ENCODE measurements at places on chromosomes 2 and 18. TPM values are rescaled to one million over a fixed set of nuclear protein-coding genes. Genes with fewer than 3 reads are reported as not detected.

TMEM178A gene
- total RNA-seq, result 0.21 TPM

RESP18 gene
- total RNA-seq, result not detected

IL36G gene
- total RNA-seq, result not detected

CNDP1 gene
- not detected for total RNA-seq

TMEM17 gene
- total RNA-seq, result 4.8 TPM

CD8B2 gene
- total RNA-seq, result not detected

CAD gene
- total RNA-seq, result 46.1 TPM

CABYR gene
- 16.2 TPM for total RNA-seq

UCN gene
- total RNA-seq, result 1.7 TPM

NPPC gene
- total RNA-seq, result 0.45 TPM

DAPL1 gene
- not detected for total RNA-seq

HK2 gene
- total RNA-seq, result 0.96 TPM

MTLN gene
- 122 TPM for total RNA-seq

GATA6 gene
- total RNA-seq, result 1.4 TPM

SLC4A3 gene
- total RNA-seq, result 2.9 TPM

FNDC4 gene
- 3.8 TPM for total RNA-seq

FAM98A gene
- total RNA-seq, result 70.9 TPM

C2orf81 gene
- 3.6 TPM for total RNA-seq

DTNA gene
- total RNA-seq, result 0.14 TPM

C2orf80 gene
- not detected for total RNA-seq

NTSR2 gene
- total RNA-seq, result not detected

IL36B gene
- not detected for total RNA-seq

CYP27A1 gene
- total RNA-seq, result 0.18 TPM

KLHL41 gene
- 0.15 TPM for total RNA-seq

RND3 gene
- 43.7 TPM for total RNA-seq

POTEI gene
- not detected for total RNA-seq

SLC66A2 gene
- 18.1 TPM for total RNA-seq

MRPL33 gene
- 343 TPM for total RNA-seq

EFR3B gene
- 10.0 TPM for total RNA-seq

ANKRD62 gene
- total RNA-seq, result not detected

ARHGEF4 gene
- total RNA-seq, result 7.8 TPM

STEAP3 gene
- total RNA-seq, result 54.9 TPM

PTRHD1 gene
- total RNA-seq, result 47.7 TPM

CREG2 gene
- 9.3 TPM for total RNA-seq

RFTN2 gene
- not detected for total RNA-seq

MTA3 gene
- 33.3 TPM for total RNA-seq

GMCL1 gene
- 9.2 TPM for total RNA-seq

REG1B gene
- total RNA-seq, result not detected

CDK15 gene
- not detected for total RNA-seq

L3MBTL4 gene
- not detected for total RNA-seq

FSIP2 gene
- total RNA-seq, result not detected

GREB1L gene
- 3.5 TPM for total RNA-seq

KRTCAP3 gene
- total RNA-seq, result 0.39 TPM

UGT1A10 gene
- not detected for total RNA-seq

Data from A549 treated with dexamethasone at 1 μM for 4 hours (cell line).